ENCODE measurements at places on chromosomes 16 and 17. TPM values are rescaled to one million over a fixed set of nuclear protein-coding genes. Genes with fewer than 3 reads are reported as not detected.

DNA sequence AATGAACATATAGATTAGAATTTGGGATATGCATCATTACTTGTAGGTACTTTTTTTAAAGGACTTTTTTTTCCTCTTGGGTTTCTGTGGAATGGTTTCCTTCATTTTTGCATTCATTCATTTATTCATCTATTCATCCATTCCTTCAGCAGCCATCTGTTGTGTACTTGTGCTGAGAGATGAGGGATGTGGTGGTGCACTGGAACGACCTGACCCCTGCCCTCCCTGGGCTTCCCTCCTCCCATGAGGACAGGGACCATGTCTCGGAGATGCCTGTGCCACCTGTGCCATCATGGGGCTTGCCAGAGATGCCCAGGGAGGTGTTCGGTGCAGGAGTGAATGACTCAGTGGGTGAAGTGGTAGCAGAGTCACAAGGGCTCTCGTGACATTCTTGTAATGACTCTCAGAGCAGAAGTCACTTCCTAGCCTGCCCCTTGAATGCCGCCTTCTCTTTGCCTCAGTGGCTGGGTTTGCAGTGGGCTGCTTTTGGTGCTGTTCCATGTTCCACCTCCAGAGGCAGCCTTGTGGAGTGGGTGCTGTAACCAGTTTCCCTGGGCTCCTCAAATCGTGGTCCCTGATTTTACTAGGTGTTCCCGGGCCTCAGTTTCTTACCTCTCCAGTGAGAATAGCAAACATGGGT lies 43.9 kb downstream of the CLEC16A start:
- no peak for DNase-seq

GRCh38 chr17:45296833-45297124 lies 20.0 kb downstream of the MAP3K14 start:
- no peak for DNase-seq

- no peak for DNase-seq
Observed at GRCh38 chr17:65913326-65913850, 278.5 kb downstream of the CEP112 start.

DNA sequence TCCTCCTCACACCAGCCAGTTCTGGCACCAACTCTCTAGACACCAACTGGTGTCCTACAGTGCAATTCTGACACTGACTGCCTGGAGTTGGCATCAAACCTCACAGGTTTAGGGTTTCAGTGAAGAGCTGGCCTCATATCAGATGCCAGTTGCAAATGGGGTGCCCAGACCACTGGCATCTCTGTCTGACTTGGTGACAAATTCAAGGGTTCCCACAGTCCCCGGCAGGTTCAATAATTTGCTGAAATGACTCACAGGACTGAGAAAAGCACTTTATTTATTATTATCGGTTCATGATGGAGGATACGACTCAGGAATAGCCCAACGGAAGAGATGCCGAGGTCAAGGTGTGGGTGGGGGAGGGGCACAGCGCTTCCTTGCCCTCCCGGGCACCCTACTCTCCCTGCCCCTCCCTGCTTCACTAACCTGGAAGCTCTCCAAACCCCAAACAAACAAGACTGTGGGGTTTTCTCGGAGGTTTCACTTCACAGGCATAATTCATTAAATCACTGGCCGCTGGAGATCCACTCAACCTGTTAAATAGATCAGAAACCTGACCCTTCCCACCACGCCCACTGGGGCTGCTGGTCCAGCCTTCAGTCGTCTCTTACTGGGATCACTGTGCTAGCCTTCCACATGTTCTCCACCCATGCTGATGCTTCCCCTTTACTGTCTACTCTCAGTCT lies 1.7 kb upstream of the NLRP1 start:
- no peak for DNase-seq

DNA sequence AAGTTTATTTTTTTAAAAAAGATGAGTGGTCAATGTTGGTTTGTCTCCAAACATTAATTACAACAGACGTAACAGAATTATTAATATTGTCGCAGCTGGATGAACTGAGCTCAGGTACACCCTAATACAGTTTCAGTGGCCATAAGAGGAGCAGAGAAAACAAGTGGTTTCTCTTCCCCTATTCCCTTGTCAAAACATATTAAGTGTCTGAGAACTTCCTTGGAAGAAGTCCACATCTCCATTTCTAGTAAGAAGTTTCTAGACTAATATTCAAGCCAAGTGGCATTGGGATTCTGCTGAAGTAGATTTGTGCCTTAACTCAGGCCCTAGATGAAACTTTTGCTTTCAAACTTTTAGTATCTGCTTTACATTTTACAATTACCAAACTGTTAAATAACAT lies 47.7 kb downstream of the GNA13 start:
- DNase-seq = no peak

- peak; percentile 95 for DNase-seq
Observed at GRCh38 chr17:39153599-39154051, 2.2 kb upstream of the PLXDC1 start.

GRCh38 chr17:42199416-42200011 lies 5.2 kb upstream of the GHDC start:
- no peak for DNase-seq

DNA sequence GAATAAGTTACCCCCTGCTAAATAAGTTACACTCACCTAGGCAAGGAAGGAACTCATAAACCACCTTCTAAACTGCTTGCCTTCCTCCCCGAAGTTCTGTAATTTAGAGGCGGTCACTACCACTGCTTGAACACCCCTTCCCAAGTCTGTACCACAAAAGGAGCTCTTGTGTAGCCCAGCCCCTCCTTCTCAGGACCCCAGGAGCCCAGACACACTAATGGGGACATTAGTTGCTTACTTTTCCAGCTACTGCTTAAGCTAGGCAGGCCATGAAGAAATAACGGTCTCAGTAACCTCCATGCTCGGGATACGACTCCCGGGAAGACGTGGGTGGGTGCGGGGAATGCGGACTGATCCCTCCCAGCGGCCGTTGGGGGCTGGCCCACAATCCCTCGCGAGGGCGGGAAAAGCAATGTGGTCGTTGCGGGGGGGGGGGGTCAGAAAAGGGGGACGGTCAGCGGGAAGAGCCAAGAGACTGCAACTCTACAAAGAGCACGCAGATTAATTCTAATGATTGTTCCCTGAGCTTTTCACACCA lies at the start of gene TEX14:
TEX14 (minus strand) TSS at position 345 of the 538 bp plus-strand sequence. CDS start 40,044 bp downstream, outside the sequence.
- no peak for DNase-seq

DNA sequence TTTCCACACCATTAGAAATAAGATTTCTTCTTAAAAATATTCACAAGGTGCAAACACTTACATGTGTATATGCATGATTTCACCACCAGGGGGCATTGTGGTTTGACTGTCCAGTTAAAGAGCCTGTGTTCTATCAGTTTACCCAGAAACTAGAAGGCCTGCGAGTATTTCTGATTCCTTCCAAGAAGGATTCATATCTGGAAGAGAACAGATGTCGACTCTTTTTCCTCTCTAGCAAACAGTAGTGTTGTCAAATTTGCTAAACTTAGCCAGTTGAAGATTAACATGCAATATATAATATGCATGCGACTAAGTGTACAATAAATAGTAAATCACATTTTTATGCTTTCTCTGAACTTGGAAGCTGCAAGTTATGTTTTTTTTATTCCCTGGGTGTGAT lies 404.1 kb downstream of the WWOX start:
- DNase-seq = no peak

GRCh38 chr17:75152922-75153779 lies 1.2 kb downstream of the JPT1 start:
- no peak for DNase-seq

DNA sequence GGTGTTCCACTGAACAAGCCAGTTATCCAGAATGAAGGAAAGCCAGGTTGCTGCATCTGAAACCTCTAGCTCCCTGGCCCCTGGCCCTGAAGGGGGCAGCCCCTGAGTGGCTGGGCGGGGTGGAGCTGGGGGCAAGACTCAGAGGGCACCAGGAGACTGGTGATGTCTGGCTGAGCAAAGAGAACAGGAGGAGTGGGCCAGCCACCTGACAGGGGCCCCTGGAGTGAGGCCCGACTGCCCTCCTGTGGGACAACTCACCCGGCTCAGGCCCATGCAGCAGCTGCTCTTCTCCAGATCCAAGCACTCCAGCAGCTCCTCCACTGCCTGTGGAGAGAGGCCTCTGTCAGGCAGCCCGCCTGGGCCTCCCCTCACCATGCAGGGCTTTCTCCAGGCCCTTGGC lies 60.4 kb downstream of the PIPOX start:
- no peak for DNase-seq

- DNase-seq = no peak
Observed at GRCh38 chr16:71524566-71525553, 1.4 kb upstream of the CHST4 start.

DNA sequence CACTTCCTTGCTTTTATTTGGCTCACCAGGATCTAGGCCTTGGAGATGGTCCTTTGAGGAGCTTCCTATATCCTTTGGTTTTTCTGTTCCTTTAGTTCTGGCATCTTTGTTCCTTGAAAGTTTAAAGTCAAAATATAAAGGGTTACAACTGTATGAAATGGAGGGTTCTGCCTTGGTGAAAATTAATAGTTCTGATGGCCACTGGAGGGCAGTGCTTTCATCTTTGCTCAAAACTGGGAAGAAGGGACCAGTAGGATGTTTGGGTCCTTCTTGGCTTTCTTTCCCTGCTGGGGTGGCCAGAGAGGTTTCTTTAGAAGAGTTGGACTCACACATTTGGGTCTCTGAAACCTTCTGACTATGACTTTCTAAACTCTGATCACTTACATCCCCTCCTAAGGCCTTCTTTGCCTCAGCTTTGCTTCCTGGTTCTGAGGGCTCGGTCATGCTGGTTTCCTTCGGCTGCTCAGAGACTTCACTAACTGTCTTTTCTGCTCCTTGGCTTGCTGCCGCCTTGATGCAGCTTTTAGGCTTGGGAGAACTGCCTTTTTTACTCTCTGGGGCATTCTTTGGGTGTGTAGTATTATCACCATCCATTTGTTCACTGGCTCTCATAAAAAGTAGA lies 10.9 kb upstream of the ITGA2B start:
- DNase-seq = no peak

- no peak for DNase-seq
Observed at GRCh38 chr16:52567193-52567592, 20.2 kb upstream of the TOX3 start.

GRCh38 chr17:39231591-39232551 lies 6.1 kb upstream of the STAC2 start:
- no peak for DNase-seq

GRCh38 chr17:31374094-31374447 lies 17.4 kb upstream of the RAB11FIP4 start:
- no peak for DNase-seq

- no peak for DNase-seq
Observed at GRCh38 chr16:15874745-15875314, 13.6 kb downstream of the CEP20 start.

- DNase-seq = no peak
Observed at GRCh38 chr16:84928679-84929420, 82.5 kb downstream of the ZDHHC7 start.

GRCh38 chr17:42325026-42325425 lies 36.7 kb downstream of the STAT5A start:
- DNase-seq = no peak

- DNase-seq = no peak
Observed at GRCh38 chr16:56389554-56389953, 35.8 kb downstream of the AMFR start.

The SGCA gene
- 159 TPM for total RNA-seq

The PIK3R5 gene
- 2.0 TPM for total RNA-seq

The CSH2 gene
- not detected for total RNA-seq

The BRIP1 gene
- total RNA-seq = 0.11 TPM

The PYY gene
- total RNA-seq = not detected

The CACNA1H gene
- total RNA-seq = 4.7 TPM

The KRTAP4-1 gene
- not detected for total RNA-seq
